ENCODE measurements at places on chromosomes 1 and 21. TPM values are rescaled to one million over a fixed set of nuclear protein-coding genes. Genes with fewer than 3 reads are reported as not detected.

DNA sequence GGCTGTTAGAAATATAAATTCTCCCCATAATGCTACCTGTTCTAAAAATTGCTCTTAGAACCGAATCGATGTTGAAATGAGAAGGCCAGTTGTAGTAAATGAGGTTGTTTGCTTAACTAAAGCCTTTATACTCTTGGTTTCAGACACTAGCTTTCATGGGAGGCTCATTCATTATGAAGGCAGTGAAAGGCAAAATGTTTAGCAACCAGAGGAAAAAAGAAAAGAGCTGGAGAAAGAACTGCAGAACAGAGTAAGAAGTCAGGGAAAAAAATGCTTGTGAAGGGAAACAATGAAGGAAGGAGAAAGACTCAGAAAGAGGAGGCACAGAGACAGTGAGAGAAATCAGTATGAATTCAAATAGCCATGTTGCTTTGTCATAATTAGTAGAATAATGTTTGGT, 128.2 kb downstream of the ATP5PO start:
- DNase-seq = no peak

DNA sequence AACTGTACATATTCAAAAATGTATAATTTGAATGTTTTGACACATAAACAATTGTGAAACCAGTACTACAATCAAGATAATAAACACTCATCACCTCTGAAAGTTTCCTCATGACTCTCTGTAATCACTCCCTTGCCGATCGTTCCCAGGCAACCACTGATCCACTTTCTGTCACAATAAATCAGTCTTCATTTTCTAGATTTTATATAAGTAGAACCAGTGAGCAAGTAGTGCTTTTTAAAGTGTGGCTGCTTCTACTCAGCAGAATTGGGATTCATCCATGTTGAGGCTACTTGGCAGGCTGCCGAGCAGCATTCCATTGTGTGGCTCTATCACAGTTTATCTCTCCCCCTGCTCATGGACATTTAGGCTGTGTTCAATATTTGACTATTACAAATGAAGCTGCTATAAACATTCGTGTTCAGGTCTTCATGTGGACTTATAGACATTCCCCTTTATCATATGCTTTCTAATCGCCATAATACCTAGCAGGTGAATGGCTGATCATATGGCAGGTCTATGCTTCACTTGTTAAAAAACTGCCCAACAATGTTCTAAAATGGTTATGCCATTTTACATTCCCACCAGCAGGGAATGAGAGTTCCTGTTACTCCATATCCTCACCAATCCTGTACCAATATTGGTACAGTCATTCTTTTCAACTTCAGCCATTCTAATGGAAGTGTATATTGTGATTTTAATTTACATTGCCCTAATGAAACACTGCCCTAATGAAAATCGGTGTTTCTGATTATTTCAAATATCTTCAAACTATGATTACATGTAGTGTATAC, 20.5 kb downstream of the TEX38 start:
- no peak for DNase-seq

- DNase-seq = peak; percentile 47
Measured at GRCh38 chr1:194295685-194296084, 1109.3 kb upstream of the B3GALT2 start.

GRCh38 chr1:51719146-51719545, 102.3 kb downstream of the OSBPL9 start:
- no peak for DNase-seq

GRCh38 chr21:41717573-41718330, 49.1 kb downstream of the RIPK4 start:
- DNase-seq = no peak

DNA sequence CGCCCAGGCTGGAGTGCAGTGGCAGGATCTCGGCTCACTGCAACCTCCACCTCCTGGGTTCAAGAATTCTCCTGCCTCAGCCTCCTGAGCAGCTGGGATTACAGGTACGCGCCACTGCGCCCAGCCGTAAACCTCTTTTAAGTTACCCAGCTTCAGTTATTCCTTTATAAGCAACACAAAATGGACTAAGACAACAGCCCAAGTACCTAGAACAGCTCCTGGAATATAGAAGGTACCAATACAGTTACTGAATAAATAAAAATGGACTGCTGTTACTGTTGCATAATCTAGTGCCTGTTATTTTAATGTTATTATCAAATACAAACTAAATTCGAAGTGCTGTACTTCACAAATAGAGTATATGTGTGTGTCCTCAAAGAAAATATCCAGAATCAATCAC, 17.1 kb downstream of the RNF115 start:
- no peak for DNase-seq

DNA sequence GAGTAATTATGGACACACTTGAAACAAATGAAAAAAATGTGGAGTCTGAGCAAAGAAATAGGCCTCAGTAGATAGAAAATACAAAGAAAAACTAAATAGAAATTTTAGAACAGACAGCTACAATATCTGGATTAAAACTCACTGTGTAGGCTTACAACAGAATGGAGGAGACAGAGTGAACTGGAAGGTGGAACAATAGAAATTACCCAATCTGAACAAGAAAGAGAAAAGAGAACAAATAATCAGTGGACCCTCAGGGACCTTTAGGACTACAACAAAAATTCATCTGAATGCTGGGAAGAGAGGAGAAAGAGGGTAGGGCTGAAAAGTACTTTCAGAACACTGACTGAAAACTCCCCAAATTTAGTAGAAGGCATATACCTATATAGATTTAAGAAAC, 90.0 kb downstream of the POU2F1 start:
- no peak for DNase-seq

GRCh38 chr1:3331564-3331963, 122.9 kb upstream of the ARHGEF16 start:
- no peak for DNase-seq

DNA sequence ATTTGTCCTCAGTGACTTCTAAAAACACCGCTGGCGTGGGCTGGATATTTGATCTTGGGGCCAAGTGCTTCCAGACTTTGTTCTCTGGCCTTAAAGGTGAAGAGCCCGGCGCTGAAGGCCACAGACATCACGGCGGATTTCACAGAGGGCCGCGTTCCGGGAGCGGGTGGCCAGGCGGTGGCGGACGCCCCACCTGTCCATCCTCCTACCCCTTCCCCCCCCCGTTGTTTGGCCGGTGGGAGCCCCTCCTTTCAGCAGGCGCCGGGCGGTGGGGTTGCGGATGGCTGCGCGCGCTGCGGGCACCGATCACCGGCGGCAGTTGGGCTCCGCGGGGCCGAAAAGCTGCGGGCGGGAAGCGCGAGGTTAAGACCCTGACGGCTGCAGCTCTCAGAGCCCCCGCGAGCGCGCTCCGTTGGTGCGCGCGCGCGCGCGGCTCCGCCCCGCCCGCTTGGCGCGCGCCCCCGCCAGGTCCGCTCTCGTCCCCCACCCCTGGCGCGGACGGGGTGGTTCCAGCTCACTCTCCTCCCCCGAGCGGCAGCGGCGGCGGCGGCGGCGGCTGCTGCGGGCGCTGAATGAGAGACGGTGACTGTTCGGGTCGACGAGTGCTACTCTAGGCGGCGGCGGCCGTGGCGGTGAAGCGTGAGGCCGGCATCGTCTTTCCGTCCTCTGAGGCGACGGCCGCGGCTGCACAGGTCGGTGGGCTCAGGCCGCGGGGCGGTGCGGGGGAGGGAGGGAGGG, at the start of gene RALGPS2:
RALGPS2 (plus strand) TSS at position 517 of the 738 bp plus-strand sequence. CDS start 51,521 bp downstream, outside the sequence.
- DNase-seq = peak; percentile 63

GRCh38 chr1:166925810-166926478, 49.4 kb downstream of the ILDR2 start:
- no peak for DNase-seq

- DNase-seq = no peak
Measured at GRCh38 chr1:186494832-186495271, 33.9 kb upstream of the PDC start.

- no peak for DNase-seq
Measured at GRCh38 chr1:17998889-17999288, 108.7 kb upstream of the IGSF21 start.

DNA sequence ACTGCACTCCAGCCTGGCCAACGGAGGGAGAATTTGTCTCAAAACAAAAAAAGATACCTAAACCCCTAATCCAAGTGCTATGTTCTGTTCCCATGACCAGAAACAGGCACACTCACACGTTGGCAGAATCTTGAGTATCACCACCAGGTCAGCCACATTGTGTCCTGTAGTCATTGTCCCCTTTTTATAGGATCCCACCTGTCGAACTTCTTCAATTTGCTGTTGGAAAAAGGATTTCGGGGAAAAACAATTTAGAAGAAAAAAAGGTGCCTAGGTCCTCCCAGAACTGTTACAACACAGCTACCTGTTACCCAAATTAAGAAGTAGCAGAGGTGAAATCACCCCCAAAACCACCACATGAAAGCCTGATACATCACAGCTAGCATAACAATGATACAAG, 3.4 kb downstream of the ILF2 start:
- DNase-seq = no peak

- DNase-seq = peak; percentile 89
Measured at GRCh38 chr1:228082214-228082917, at the start of gene ARF1. ARF1 (plus strand) TSS chr1:228082708; CDS start chr1:228097115, 14,407 bp downstream.

GRCh38 chr1:172638885-172639831, 19.7 kb upstream of the FASLG start:
- peak; percentile 90 for DNase-seq

CYP4B1 gene
- total RNA-seq = not detected

OR2T33 gene
- total RNA-seq = not detected

GDAP2 gene
- 19.9 TPM for total RNA-seq

AMIGO1 gene
- 1.5 TPM for total RNA-seq

KCNE2 gene
- total RNA-seq = not detected

KPRP gene
- total RNA-seq = not detected

KIF14 gene
- total RNA-seq = 16.9 TPM

MMEL1 gene
- 1.5 TPM for total RNA-seq

TMCC2 gene
- 44.8 TPM for total RNA-seq
